Activated naive CD8-positive, alpha-beta T cell treated with anti-CD3 and anti-CD28 coated beads for 36 hours (primary cell): ENCODE measurements at places on chromosomes 11 and 22. TPM values are rescaled to one million over a fixed set of nuclear protein-coding genes. Genes with fewer than 3 reads are reported as not detected.

DNA sequence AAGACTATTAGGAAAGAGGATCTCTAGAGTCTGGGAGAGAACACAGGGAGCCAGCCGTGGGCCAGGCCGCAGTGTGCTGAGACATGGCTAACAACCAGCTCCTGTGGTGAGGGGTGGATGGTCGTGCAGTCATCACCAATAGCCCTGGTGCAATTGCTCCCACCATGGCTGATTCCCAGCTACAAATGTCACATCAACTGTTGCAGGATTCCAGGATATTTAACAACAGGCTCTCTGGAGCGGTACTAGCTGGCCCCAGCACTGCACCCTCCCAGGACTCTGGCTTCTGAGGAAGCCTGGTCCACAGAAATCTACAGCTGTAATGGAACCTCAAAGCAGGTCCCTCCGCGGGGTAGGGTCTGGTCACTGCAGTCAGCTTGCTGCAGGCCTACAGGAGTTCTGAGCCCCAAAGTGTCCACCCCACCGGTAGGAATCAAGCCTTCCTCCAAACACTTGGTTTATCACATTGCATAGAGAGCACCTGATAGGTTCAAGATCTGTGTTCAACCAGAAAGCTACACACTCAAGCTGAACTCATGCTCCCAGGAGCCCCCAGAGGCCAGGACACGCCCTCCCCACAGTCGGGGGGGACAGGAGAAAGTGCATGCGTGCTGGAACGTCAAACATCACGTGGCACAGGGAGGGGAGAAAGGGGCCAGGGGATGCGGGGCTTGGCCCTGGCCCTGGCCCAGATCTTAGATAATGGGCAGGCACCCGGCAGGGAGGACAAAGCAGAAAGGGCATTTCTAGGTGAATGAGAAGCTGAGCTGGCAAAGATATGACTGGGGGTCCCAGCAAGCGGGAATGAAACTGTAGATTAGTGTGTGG, 609.0 kb downstream of the TBC1D22A start:
- DNase-seq = no peak
- H3K36me3 ChIP-seq = no peaks in the 10 kb centered on the region
- H3K4me1 ChIP-seq = no peaks in the 10 kb centered on the region
- no peaks in the 10 kb centered on the region for H3K27me3 ChIP-seq

DNA sequence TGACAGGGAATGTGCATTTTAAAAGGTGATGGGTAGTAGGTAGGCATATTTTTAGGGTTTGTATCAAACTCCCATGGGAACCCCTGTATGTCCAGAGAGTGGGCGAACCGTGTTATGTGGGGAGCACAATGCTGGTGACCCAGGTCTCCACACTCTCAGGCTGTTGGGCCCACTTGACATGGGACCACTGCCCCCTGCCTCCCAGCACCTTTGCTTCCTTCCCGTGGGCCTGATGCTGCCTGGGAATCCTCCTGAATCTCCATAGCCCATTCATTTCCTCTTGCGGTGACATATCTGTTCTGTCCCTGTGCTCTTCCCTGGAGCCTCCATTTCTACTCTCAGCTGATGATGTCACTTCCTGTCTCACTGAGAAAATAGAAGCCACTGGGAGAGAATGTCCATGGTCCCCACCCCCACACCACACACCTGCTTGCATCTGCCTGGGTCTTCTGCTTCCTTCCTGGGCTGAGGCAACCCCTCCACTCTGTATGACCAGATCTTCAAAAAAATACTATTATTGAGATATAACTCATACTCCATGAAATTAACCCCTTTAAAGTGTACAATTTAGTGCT, 55.8 kb upstream of the THY1 start:
- no peak for DNase-seq
- H3K36me3 ChIP-seq = no peaks in the 10 kb centered on the region
- H3K27me3 ChIP-seq = peaks cover 26% of the 10 kb centered on the region
- no peak overlapping the region for H3K4me3 ChIP-seq
- H3K27ac ChIP-seq = no peak overlapping the region

DNA sequence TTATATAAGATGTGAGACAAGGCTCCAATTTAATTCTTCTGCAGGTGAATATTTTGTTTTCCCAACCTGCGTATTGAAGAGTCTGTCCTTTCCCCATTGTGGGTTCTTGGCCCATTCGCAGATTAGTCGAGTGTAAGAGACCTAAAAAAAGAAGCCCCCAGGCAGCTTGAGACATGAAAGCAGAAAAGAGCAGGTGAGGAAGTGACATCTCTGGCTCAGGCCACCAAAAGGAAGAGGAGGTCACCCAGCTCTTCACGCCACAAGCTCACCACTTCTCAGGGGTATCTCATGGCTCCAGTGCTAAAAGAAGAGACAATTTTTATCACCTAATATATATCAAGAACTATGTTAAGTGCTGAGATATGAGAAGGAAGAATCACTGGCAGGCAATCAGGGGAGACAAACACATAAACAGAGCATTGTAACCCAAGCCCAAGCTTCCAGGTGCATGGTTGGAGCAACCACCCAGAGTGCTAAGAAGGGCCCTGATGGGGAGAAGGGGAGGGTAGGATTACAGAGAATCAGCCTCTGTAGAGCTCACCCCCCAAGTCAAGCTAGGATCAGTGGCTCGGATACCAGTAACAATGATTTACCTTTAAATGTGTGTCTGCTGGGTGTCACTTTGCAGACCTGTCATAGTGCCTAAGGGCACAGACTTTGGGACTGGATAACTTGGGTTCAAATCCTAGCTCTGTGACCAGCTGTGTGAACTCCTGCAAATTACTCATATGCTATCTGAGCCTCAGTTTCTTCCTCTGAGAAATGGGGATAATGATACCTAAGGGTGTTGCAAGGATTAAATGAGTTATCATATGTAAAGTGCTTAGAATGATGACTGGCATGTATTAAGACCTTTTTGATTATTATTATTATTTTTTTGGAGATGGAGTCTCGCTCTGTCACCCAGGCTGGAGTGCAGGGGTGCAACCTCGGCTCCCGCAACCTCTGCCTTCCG, 39.2 kb downstream of the MCHR1 start:
- no peaks in the 10 kb centered on the region for H3K36me3 ChIP-seq
- no peaks in the 10 kb centered on the region for H3K27me3 ChIP-seq
- peaks cover 18% of the 10 kb centered on the region for H3K4me1 ChIP-seq
- no peak for DNase-seq
- no peak overlapping the region for H3K4me3 ChIP-seq
- H3K27ac ChIP-seq = no peak overlapping the region

ART1 gene
- total RNA-seq = not detected

- no peaks in the 10 kb centered on the region for H3K27me3 ChIP-seq
- no peak overlapping the region for H3K4me3 ChIP-seq
- H3K27ac ChIP-seq = no peak overlapping the region
- peaks cover 2% of the 10 kb centered on the region for H3K36me3 ChIP-seq
- no peaks in the 10 kb centered on the region for H3K4me1 ChIP-seq
- DNase-seq = no peak
Observed at GRCh38 chr11:34151916-34152845, 46.8 kb downstream of the NAT10 start.

- no peaks in the 10 kb centered on the region for H3K36me3 ChIP-seq
- no peaks in the 10 kb centered on the region for H3K4me1 ChIP-seq
- peaks cover 23% of the 10 kb centered on the region for H3K27me3 ChIP-seq
- no peak overlapping the region for H3K27ac ChIP-seq
- H3K4me3 ChIP-seq = no peak overlapping the region
Observed at GRCh38 chr11:120722524-120722923, 211.0 kb downstream of the GRIK4 start.

YPEL4 gene
- total RNA-seq = 0.56 TPM

GRCh38 chr22:42976217-42976933, 38.6 kb downstream of the PACSIN2 start:
- DNase-seq = no peak
- H3K4me1 ChIP-seq = peaks cover 33% of the 10 kb centered on the region
- no peak overlapping the region for H3K4me3 ChIP-seq
- H3K27ac ChIP-seq = no peak overlapping the region
- no peaks in the 10 kb centered on the region for H3K27me3 ChIP-seq
- peaks cover 5% of the 10 kb centered on the region for H3K36me3 ChIP-seq

KIRREL3 gene
- total RNA-seq = not detected
